ENCODE measurements at places on chromosomes 7 and 10.
A peak's percentile ranks its signal among the peaks of the same experiment; 100 is the strongest.

- DNase-seq: no peak
Measured at GRCh38 chr10:121653608-121654007, 55.4 kb upstream of the FGFR2 start.

- no peak for DNase-seq
Measured at GRCh38 chr10:34845070-34845469, 30.0 kb upstream of the PARD3 start.

DNA sequence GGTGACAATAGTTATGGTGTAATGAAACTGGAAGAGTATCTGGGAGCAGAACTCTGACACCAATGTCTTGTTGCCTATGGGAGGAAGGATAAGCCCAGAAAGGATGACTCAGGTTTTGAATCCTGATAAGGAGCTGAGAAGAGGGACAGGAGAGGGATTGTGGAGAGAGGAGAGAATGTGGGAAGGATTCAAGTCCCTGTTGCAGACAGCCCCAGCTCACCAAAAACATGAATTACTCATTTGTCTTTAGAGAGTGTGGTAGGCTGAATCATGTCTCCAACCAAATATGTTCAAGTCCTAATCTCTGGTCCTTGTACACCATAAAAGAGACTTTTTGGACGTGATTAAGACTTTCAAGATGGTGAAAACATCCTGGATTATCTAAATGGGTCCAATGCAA is 206.9 kb upstream of the PHYHIPL start:
- DNase-seq: no peak

- no peak for DNase-seq
Measured at GRCh38 chr10:129398711-129399141, 68.3 kb upstream of the MGMT start.

- no peak for DNase-seq
Measured at GRCh38 chr7:25861164-25861496, 290.9 kb upstream of the NFE2L3 start.

- DNase-seq: no peak
Measured at GRCh38 chr7:98990356-98990755, 112.0 kb downstream of the TRRAP start.

- DNase-seq: no peak
Measured at GRCh38 chr7:81584667-81585066, 185.2 kb downstream of the HGF start.

GRCh38 chr7:127907110-127908040 is 123.9 kb downstream of the LRRC4 start:
- peak; percentile 65 for DNase-seq

DNA sequence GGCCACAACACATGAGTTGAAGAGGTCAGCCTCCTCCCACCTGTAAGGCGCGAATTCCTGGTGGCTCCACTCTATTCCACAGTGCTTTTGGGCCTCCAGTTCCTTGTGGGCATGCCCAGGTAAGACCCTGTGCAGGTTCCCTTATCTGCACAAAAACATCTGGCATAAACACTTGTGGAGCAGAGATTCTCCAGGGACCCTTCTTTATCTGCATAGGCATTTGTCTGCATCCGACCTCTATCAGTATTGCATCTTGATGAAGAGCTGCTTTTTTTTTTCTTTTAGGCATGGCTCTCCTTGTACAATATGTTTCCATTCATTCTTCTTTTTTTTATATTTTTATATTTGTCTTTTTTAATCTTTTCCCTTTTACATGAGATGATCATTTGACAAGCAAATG is 58.4 kb downstream of the ANKMY2 start:
- DNase-seq: no peak

DNA sequence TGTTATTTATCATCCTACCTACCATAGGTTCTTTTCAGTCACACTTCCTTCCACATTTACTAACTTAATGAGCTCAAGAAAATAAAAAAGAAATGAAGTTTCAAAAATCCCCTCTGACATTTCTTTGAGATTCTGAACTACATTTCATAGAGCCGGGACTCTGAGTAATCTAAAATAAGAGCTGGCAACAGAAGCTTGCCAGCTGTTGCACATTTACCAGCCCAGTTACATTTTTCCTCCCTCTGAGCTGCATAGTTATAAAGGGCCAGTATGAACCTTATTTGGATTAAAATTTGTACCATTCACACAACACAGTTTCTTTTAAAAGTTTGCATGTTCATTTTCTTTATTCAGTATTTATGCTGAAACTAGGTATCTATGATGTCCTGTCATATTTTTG is 119.5 kb upstream of the CAV2 start:
- no peak for DNase-seq

DNA sequence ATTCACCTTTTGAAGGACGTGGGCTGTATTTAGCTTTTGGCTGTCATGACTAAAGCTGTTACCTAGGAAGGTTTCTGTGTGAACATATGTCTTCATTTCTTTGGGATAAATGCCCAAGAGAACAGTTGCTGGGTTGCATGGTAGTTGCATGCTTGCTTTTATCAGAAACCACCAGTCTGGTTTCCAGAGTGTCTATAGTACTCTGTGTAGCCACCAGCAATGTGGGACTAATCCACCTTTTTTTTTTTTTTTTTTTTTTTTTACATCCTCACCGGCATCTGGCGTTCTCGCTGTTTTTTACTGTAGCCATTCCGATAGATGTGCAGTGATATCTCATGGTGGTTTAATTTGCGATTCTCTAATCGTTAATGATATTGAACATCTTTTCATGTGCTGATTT is 297.8 kb downstream of the SDK1 start:
- DNase-seq: no peak

DNA sequence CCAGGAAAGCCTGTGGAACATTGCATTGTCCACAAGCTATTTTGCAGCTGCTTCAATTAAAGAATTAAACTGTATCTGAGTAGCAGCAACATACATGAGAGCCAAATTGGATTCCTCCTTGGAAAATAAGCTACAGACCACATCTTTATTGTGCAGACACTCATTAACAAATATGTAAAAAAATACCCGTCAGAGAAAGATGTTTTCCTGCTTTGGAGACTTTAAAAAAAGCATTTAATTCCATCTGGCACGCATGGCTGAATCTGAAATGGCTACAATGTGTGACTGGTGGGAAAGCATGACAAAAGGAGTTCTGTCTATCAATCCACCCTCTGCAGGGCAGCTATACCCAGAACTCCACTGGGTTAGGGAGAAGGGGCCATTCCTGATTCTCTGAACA is 73.1 kb upstream of the HPS1 start:
- no peak for DNase-seq

DNA sequence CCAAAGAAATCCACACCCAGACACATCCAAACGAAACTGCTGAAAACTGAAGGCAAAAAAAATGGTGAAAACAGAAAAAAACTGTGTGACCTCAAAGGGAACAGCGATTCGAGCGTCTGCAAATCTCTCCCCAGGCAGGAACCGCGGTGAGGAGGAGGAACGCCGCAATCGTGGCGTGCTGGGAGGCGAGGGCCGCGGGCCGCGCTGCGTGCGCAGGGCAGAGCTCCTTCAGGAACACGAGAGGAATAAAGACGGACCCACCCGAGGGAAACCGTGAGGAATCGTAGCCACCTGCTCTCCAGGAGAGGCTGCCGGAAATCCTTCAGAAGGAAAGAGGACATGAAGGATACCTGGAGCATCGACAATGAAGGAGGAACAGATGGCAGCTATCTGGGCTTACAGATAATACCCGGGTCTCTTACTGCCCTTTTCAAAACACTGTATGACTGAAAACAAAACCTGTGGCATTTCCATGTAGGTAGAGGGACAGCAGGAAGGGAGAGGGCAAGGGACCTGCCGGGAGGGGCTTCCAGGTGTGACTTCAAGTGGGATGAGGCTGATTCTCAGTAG is 266.0 kb downstream of the MAD1L1 start:
- no peak for DNase-seq

GRCh38 chr10:125775491-125776106 is at the start of gene MMP21:
MMP21 (minus strand) TSS chr10:125775821; CDS start chr10:125775821, 0 bp downstream.
- DNase-seq: no peak

Measured in HT-29 (cell line).